ENCODE measurements at places on chromosomes 16 and 17. TPM values are rescaled to one million over a fixed set of nuclear protein-coding genes. Genes with fewer than 3 reads are reported as not detected.

DNA sequence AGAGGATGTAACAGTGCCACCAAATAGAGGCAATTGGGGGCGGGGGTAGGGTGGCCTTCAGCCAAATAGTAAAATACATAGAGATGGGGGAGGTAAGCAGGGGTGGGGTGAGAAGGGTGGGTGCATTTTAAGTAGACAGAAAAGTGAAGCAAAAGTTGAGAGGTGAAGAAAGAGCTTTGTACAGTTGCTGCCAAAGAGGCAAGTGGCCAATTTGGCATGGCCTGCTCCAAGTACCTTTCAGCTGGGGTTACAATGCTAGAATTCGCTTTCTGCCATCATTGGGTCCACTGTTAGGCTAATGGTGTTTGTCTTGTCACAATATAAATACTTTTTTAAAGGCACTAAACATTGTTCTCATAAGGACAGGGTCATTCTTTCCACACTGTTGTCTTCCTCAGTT, 5.2 kb upstream of the TMEM97 start:
- DNase-seq = no peak

DNA sequence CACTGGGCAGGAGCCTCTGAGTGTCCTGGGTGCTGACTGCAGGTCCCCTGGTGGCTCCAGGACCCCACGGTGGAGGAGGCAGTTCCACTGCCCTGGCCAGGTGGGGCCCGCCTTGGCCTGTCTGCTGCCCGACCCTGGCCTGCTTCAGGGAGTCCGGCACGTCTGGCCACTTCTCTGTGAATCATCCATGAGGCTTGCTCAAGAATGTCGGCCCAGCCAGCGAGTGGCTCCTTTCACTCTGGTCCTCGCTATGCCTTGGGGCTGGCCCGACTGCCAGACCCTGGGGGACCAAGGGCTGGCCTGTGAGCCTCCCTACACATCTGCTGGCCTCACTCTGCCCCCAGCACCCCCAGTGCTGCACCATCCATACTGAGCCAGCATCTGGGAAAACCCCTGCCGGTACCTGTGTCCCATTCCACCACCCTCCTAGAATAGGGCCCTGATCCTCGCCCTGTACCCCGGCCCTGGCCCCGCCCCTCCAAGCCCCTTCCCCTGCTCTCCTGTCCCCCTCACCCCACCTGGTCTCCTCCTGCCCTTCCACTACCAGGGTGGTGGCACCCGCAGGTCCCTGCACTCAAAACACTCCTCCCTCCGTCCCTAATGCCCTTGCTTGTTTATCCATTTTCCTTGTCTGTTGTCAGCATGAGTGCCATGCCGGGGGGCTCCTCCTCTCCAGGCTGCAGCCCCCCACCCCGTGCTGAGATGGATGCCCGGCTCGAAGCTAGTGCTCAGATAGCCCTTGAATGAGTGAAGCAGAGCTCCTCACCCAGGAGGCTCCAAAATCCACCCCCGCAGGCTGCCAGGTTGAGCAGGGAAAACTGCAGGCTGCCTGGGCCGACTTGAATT, 35.5 kb downstream of the ADCY7 start:
- no peak for DNase-seq

The KCNJ18 gene
- total RNA-seq = not detected

GRCh38 chr16:73846356-73846755, 450.3 kb upstream of the PSMD7 start:
- no peak for DNase-seq
